CD4-positive, alpha-beta T cell treated with Interleukin-4 for 4 hours (primary cell): ENCODE measurements at places on chromosomes 6 and 20.

GRCh38 chr6:45441851-45442453, 64.2 kb upstream of the SUPT3H start:
- peak; percentile 69 for DNase-seq

DNA sequence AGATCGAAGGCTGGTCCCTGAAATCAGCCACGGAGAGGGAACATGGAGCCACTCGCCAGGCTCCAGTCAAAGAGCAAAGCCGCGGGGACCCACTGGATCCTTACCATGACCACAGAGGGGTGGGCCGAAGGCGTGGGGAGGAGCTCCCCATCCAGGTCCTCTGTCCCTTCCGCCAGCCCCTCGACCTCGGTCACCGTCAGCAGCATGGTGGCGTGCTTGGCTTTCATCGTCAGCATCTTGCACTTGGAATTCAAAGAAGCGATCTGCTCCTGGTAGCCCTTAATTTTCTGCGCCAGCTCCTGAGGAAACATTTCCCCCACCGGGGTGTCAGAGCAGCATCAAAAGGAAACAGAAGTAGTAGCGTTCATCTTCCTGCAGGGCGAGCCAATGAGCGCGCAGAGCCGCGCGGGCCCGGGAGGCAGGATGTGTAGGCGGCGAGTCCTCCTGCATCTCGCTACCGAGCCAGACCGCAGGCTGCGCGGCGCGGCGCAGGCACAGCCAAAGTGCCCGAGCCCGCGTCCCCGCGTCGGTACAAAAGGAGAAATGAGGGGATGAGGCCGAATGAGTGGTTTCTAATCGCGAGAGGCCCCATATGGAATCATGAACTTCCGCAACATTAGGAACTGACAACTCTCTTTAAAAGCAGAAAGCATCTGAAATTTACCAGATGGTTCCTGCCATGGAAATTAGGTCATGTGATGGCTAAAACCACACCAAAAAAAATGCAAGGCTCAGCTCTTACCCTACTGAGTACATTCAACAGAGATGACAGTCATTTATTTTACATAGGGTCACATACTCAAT, 335.2 kb downstream of the SYNE1 start:
- peak; percentile 85 for DNase-seq

- DNase-seq, result no peak
Measured at GRCh38 chr6:164415832-164416563, 893.4 kb downstream of the C6orf118 start.

DNA sequence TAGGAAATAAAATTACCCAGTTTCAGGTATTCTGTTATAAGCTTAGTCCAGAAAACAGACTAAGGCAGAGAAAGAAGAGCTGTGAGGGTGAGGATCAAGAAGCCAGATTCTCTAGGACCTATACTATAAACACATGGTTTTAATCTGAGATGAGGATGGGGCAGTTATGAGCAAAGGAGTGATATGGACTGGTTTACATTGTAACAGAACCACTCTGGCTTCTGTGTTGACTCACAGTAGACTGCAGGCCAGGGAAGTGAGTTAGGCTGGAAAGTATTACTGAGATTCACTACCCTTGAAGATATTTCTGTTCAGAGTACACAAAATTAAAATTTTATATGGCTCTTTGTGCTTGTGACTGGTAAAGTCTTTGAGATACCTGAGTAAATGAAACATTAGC, 3.2 kb upstream of the RWDD1 start:
- DNase-seq, result no peak

DNA sequence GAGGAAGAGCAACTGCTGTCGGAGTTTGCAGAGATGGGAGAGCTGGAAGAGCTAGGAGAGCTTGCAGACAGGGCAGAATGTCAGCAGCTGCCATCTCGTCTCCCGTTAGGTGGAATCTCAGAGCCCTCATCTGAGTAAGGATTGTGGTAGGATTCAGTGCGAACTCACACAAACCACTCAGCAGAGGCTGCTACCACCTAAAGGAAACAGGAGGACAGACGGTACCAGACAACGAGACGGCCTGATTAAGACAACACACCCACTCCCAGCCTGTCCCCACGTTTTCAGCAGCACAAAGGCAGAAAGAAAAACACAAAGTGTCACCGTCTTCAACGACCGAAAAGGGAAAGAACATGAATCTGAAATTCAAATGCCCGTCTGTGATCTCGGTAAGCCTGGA, 4.1 kb downstream of the LEMD2 start:
- no peak for DNase-seq

DNA sequence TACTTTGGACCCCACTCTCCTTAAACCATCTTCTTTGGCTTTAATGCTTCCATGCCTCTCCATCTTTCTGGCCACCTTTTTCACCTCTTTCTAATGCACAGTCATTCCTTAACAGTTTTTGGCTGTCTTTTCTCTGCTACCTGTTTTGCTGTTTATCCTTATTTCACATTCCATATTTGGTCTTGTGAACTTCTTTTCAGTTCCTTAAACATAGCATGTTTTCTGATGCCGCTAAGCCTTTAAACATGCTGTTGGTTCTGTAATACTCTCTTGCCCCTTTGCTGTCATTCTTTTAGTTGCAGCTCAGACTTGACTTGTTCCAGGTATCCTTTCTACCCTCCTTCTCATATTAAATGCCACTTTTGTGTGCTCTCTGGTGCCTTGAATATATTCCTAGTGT, 35.8 kb downstream of the TOP1 start:
- no peak for DNase-seq

GRCh38 chr20:16013631-16014030, 559.6 kb downstream of the KIF16B start:
- DNase-seq, result no peak
